ENCODE measurements at places on chromosomes 3 and 15.
A peak's percentile ranks its signal among the peaks of the same experiment; 100 is the strongest.

DNA sequence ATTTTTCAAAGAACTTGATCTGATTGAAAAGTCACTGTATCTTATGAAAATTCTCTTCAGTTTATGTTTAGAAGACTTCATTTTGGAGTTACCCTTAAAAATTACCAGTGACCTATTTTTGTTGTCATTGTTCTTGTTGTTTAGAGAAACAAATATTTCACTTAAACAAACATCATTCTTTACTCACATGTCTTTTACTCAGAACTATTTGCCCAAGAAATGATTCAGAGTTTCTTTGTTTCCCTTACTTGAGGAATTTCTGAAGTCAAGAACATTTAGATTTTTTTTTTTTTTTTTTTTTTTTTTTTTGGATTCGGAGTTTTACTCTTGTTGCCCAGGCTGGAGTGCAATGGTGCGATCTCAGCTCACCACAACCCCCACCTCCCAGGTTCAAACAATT is 259.6 kb upstream of the UBE2E1 start:
- DNase-seq: no peak

DNA sequence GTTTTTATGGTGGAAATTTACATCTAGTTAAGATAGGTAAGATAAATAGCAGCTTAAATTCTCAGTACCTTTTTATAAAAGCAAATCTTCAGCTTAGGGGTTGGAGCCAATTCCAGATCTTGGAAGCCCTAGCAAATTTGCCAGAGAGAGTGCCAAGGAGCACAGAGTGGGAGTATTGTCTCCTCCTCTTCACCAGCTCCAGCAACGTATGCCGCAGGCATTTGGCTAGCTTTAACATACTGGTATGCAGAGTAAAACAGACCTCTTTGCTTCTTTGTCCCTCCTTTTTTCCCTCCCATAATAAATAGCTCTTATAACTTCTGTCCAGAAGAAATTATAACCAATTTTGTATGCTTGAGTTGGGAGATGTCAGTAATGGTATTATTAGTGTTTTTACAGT is 140.4 kb downstream of the DIPK2A start:
- no peak for DNase-seq

- DNase-seq: no peak
Observed at GRCh38 chr15:41915255-41915994, 21.6 kb upstream of the SPTBN5 start.

- DNase-seq: no peak
Observed at GRCh38 chr3:174938102-174938501, 79.0 kb downstream of the NAALADL2 start.

DNA sequence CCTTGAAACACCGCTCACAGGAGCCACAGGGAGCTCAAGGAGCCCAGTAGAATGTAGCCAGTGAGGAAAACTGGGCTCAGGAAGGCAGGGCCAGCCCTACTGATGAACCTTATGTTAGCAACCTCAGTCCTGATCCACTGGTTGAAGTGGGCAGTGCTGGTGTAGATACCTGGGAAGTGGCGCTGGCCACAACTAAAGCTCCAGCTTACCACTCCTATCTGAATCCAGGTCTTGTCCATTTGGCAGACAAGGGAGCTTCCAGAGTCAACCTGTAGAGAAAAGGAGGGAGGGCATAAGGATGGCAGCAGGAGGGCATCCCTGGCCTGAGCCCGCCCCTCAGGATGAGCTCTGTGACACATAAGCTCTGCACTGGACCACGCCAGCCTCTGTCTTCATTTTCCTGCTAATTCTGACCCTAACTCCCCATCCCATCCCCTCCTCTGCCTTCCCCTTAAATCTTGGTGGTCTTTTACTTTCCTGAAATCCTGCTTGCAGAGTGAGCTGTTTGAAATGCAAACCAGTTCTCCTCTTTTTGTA is 2.1 kb upstream of the PRSS50 start:
- DNase-seq: no peak

GRCh38 chr3:197807969-197808587 is 17.0 kb downstream of the LRCH3 start:
- DNase-seq: no peak

- DNase-seq: no peak
Observed at GRCh38 chr15:71659730-71660067, 150.7 kb upstream of the NR2E3 start.

DNA sequence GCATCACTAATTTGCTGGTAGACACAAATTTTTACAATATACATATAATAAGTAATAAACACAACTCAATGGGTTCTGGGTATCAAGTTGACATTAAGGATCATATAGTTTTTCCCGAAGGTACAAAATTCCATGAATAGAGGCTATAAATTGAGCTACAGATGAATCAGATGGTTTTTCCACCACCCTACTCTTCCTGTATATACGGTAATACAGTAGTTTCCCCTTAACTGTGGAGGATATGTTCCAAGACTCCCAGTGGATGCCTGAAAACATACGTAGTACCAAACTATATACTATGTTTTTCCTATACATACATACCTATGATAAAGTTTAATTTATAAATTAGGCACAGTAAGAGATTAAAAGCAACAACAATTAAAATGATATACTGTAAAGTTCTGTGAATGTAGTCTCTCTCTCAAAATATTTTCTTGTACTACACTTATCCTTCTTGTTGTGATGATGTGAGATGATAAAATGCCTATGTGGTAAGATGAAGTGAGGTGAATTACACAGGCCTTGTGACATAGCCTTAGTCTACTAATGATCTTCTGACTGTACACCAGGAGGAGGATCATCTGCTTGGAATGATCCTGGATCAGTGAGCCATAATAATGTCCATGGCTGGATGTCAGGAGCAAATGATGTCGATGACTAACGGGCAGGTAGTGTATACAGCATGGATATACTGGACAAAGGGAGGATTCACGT is 116.7 kb downstream of the NR1I2 start:
- DNase-seq: no peak

DNA sequence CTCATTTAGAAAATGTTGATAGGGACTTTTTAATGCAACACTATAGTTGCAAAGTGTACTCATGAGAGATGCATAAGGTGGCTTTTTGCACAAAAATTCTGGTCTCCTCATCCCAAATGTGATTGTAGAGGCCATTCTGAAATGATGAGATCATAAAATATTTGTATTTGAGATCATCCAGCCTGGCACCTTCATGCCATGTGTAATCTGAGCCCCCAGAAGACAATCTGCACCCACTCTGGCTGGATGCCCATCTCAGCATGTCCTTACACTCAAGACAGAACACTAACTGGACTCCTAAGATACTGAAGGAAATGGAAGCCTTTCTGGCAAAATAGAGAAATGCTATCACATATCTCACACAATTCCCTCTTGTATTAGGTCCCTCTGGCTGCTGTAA is 49.2 kb downstream of the SLC7A14 start:
- DNase-seq: no peak

GRCh38 chr15:70382009-70382749 is 284.5 kb upstream of the TLE3 start:
- DNase-seq: no peak

DNA sequence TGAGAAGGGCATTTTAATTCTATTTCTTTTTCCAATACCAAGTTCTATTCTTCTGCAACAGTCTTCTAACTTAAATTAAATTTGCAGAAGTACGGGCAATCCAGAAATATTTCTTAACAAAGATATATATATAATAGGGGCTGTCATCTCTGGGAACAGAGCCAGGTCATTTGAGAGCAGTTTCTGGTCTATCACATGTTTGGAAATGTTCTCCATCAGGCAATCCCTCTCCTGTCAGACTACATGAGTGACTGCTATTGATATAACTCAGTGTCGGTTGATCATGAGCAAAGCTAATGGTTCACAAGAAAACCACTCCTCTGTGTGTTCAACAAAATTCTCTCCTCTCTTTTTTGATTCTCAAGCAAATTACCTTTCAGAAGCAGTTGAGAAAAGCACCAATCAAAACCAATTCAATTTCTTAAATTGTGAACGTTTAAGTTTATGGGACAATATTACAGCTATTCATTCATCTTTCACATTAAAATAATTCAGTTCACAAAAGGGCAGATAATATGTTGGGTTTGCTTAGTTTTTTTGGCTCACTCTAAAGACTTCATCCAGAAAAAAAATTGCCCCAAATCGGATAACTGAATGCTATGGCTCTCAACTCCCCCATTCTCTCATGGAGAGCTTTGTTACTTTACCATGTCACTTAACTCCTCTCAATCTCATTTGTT is 152.9 kb upstream of the TGFBR2 start:
- DNase-seq: no peak

GRCh38 chr3:58217209-58217811 is 6.5 kb upstream of the DNASE1L3 start:
- DNase-seq: no peak

GRCh38 chr3:104951426-104951825 is 415.3 kb upstream of the ALCAM start:
- DNase-seq: no peak

GRCh38 chr15:63499611-63500010 is 4.8 kb upstream of the USP3 start:
- no peak for DNase-seq

- peak; percentile 58 for DNase-seq
Observed at GRCh38 chr15:36501063-36501678, 78.3 kb upstream of the CDIN1 start.

- no peak for DNase-seq
Observed at GRCh38 chr15:35061161-35061824, 23.8 kb downstream of the NANOGP8 start.

GRCh38 chr3:124363476-124363875 is 366.8 kb upstream of the UMPS start:
- no peak for DNase-seq

- DNase-seq: no peak
Observed at GRCh38 chr15:69034352-69034751, 19.9 kb downstream of the NOX5 start.

DNA sequence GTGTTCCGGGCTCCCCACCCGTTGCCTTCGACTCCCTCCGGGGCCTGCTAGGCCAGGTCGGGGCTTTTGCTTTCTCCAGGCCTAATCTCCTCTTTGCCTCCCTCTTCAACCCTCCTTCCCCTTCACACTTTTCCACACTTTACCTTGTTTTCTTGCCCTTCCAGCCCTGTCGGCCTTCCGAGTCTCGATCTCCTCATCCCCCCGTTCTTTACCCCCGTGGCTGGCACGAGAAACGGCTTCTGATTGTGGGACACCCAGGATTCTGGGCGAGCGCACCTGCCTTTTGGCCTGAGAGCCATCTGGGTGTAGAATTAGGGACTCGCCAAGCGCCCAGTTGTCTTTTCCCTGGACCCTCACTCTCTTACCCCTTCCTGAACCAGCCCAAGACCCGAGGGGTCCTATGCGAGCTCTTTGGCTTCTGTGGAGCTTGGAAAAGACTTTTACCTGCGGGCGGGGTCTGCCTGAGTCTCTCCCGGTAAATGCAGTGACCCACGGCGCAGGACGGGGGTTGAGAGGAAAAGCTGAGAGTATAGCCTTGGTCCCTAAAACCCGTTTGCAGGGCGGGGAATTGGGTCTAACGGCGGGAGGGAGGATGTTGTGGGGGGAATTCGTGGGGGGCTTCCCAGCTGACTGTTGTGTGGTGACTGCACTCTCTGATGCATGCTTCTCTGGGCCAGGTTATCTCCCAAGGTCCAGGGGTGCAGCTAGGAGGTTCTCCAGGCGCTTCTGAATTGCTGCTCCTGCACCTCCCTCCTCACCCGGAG is 5.5 kb upstream of the ONECUT1 start:
- DNase-seq: no peak

GRCh38 chr3:31723701-31724100 is 191.0 kb downstream of the STT3B start:
- DNase-seq: no peak

DNA sequence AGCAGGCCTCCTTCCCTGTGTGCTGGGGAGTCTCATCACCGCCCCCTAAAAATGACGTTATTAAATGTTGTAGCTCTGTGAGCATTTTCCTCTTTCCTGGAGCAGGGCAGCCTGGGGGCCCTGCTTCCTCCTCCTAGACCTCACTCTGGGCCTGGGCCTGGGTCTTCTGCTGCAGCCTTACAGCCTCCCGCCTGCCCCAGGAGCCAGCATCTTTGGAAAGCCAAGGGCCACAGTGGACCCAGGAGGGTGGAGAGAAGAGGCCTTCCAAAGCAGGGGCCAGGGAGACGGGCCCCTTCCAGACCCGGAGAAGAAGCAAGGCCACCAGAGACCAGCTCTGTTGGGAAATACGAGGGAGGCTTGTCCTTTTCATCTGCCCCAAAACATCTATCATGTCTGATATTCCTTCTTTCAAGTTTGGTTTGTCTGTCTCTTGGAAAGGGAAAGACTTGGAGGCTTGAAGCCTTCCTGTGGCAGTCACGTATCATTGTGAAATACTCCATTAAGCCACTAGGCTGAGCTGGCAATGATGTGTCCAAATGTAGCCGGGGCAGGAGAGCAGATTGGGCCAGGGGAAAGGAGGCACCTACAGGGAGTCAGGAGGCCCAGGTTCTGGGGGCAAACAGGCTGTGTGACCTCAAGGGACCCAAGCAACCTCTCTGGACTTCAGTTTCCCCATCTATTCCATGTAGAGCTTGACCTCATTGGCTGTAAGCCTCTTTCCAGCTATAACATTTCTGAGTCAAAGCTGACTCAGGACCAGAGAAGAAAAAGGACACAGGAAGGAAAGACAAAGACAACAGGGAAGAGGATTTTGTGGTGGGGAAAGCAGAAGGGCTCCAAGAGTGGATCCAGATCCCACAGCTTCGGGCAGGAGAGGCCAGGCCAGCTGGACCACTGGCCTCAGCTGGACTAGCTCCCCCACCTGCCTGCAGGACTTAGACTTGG is 31.1 kb downstream of the CYP11A1 start:
- DNase-seq: no peak

DNA sequence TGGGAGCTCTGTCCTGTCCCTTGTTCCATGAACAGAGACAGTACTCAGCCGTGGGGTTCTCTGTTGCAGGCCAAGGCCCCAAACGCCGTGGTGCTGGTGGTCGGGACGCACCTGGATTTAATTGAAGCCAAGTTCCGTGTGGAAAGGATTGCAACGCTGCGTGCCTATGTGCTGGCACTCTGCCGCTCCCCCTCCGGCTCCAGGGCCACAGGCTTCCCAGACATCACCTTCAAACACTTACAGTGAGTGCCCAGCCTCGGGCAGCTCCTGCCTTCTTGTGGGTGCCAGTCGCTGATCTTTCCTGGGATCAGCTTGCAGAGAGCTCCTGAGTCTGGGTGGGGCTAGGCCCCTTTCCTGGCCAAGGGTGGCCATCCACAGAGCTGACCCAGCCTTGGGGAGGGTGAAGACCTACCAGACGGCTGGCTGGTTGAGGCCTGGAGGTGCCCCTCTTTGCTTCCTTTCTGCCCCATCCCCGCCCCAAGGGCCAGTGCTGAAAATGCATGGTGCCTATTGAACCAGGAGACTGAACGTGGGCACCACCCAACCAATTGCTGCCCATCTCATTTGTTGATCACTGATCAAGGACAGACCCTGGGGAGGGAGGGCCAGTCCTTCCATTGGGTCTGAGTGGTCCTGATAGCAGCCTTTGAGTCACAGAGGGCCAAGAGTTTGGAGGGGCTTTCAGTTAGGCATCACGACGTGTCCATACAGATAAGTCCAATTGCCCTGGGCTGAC is 106.9 kb downstream of the LRRK1 start:
- no peak for DNase-seq

- DNase-seq: no peak
Observed at GRCh38 chr15:45539680-45540079, 17.1 kb upstream of the SLC30A4 start.

- no peak for DNase-seq
Observed at GRCh38 chr15:25706176-25706955, 156.8 kb downstream of the ATP10A start.
